ENCODE measurements at places on chromosomes 13 and 19. TPM values are rescaled to one million over a fixed set of nuclear protein-coding genes. Genes with fewer than 3 reads are reported as not detected.
A peak's percentile ranks its signal among the peaks of the same experiment; 100 is the strongest.

DNA sequence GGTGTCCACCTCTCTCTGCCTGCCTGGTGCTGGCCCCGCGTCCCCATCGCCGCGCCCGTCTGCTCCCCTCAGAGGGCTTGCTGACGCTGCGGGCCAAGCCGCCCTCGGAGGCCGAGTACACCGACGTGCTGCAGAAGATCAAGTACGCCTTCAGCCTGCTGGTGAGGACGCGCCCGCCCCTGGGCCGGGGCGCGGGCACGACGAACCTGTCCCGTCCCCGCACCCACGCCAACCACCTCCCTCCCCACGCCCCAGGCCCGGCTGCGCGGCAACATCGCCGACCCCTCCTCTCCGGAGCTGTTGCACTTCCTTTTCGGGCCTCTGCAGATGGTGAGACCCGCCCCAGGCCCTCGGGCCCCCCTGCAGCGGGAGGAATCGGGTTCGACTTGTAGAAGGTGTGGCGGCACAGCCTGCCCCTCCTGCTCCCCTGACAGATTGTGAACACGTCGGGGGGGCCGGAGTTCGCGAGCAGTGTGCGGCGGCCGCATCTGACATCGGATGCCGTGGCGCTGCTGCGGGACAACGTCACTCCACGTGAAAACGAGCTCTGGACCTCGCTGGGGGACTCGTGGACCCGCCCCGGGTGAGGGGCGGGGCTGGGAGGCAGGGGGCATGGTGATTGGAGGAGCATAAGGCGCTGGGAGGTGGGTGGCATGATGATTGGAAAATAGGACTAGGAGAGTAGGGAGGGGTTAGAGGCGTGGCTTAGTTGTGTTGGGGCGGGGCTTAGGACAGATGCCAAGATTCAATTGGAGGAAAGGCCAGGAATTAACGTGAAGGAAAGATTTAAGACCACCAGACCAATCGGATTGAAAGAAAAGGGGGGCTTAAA lies 6.6 kb downstream of the EPS8L1 start:
- H3K36me3 ChIP-seq, result peaks cover 4% of the 10 kb centered on the region
- H3K27me3 ChIP-seq, result peaks cover 59% of the 10 kb centered on the region
- peak; percentile 62 for DNase-seq
- H3K27ac ChIP-seq, result no peak overlapping the region

GRCh38 chr13:46496086-46496485 lies 56.9 kb upstream of the LRCH1 start:
- no peaks in the 10 kb centered on the region for H3K36me3 ChIP-seq
- no peaks in the 10 kb centered on the region for H3K27me3 ChIP-seq
- H3K27ac ChIP-seq, result no peak overlapping the region

DNA sequence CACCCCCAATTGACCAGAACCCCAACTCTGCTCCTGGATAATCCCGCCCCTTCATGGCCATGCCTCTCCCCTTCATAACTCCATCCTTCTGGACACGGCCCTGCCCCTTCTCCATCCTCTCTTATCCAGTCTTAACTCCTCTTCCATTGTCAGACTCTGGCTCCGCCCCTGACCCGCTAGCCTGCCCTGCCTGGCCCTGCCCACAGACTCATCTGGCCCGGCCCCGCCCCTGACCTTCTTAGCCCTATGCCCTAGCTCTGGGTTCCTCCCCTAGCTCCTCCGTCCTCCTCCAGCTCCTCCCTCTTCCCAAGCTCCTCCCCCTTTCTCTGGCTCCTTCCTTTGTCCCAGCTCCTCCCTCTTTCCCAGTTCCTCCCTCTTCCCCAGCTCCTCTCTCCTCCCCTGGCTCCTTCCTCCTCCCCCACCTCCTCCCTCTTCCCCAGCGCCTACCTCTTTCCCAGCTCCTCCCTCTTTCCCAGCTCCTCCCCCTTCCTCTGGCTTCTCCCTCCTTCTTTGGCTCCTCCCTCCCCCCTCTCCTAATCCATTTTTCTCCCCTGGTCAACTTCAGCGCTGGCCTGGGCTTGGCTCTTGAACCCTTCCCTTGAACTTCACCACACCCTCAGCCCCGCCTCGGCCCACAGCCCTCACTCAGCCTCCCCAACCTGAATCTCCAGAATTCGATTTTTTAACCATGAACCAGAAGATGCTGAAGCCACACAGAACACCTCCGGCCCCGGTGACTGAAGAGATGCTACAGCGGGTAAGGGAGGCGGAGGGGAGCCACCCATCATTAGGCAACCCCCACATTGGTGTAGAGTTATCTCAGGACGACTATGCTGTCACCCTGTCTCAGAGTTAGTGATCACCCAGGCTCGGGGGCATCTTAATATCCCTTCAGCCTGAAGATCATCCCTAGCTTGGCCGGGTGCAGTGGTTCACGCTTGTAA lies 9.2 kb upstream of the ZNF358 start:
- H3K4me1 ChIP-seq, result peaks cover 14% of the 10 kb centered on the region
- H3K27me3 ChIP-seq, result peaks cover 27% of the 10 kb centered on the region
- DNase-seq, result peak; percentile 77
- peak overlapping the region; percentile 61 for H3K4me3 ChIP-seq
- H3K27ac ChIP-seq, result no peak overlapping the region
- peaks cover under 1% of the 10 kb centered on the region for H3K36me3 ChIP-seq

- DNase-seq, result no peak
- no peak overlapping the region for H3K4me3 ChIP-seq
- peaks cover 10% of the 10 kb centered on the region for H3K4me1 ChIP-seq
- H3K36me3 ChIP-seq, result peaks cover 5% of the 10 kb centered on the region
- H3K27ac ChIP-seq, result no peak overlapping the region
Measured at GRCh38 chr19:17340871-17341357, 3.6 kb downstream of the GTPBP3 start.

DNA sequence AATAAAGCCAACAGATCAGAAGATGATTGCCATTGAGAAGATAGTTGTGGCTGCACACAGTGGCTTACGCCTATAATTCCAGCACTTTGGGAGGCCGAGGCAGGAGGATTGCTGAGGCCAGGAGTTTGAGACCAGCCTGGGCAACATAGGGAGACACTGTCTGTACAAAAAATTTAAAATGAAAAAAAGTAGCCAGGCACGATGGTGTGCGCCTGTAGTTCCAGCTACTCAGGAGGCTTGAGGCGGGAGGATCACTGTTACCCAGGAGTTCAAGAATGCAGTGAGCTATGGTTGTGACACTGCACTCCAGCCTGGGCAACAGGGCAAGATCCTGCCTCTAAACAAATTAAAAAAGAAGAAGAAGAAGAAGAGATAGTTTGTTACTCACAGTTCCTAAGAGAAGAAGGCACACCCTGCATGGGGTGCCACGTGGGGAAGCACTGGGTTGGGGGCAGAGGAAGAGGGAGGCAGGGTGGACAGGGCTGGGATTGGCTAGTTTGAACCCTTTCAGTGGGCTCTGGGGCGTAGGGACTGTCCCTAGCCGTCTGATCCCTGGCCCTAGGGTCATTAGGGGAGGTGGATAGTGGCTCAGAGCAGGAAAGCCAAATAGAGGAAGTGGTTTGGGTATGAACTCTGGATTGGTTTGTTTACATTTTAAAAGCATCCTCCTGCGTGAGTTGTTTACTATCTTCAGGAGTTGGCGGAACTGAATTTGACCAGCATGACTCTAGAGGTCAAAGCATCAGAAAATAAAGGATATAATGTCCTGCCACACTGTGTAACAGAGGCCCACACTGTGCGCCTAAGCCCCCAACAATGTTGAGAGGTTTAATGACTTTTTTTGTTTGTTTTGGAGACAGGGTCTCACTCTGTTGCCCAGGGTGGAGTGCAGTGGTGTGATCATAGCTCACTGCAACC lies 60.5 kb upstream of the MEDAG start:
- no peaks in the 10 kb centered on the region for H3K27me3 ChIP-seq
- no peak overlapping the region for H3K27ac ChIP-seq
- no peak for DNase-seq
- H3K36me3 ChIP-seq, result no peaks in the 10 kb centered on the region
- no peak overlapping the region for H3K4me3 ChIP-seq

- H3K4me3 ChIP-seq, result no peak overlapping the region
- H3K27me3 ChIP-seq, result no peaks in the 10 kb centered on the region
- DNase-seq, result no peak
- no peak overlapping the region for H3K27ac ChIP-seq
Measured at GRCh38 chr13:30266756-30267155, 40.6 kb downstream of the KATNAL1 start.

GRCh38 chr13:73825143-73825542 lies 309.1 kb downstream of the KLF12 start:
- H3K4me3 ChIP-seq, result no peak overlapping the region
- no peaks in the 10 kb centered on the region for H3K27me3 ChIP-seq
- no peak for DNase-seq
- H3K27ac ChIP-seq, result peak overlapping the region; percentile 29
- peaks cover 2% of the 10 kb centered on the region for H3K36me3 ChIP-seq
- H3K4me1 ChIP-seq, result peaks cover 39% of the 10 kb centered on the region

GRCh38 chr13:83824560-83824959 lies 57.7 kb downstream of the SLITRK1 start:
- H3K36me3 ChIP-seq, result no peaks in the 10 kb centered on the region
- H3K27ac ChIP-seq, result no peak overlapping the region
- no peaks in the 10 kb centered on the region for H3K27me3 ChIP-seq
- H3K4me3 ChIP-seq, result no peak overlapping the region
- H3K4me1 ChIP-seq, result no peaks in the 10 kb centered on the region
- no peak for DNase-seq

DNA sequence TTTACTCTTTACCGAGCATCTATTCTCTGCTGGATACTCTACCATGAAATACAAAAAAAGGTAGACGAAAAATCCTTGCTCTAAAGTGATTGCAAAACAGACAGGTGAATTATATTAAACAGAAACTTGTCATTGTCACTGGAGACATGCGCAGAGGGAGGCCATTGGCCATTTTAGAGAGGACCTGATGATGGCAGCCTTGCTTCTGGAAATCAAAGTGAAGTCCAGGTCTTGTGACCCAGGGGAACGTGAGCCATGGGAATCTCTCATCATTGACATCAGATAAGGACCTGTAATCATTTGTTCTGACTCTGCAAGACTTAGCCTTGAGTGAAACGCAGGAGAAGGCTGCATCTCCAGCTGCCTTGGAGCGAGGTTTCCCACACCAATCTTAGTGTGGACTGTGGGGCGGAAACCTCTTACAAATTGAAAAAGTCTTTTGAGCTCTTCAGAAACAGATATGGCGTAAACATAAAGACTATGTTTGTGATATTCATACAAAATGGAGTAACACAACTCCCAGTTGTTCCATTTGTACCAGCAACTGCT lies 16.8 kb upstream of the SLC46A3 start:
- DNase-seq, result no peak
- H3K4me1 ChIP-seq, result peaks cover 6% of the 10 kb centered on the region
- no peak overlapping the region for H3K27ac ChIP-seq
- no peak overlapping the region for H3K4me3 ChIP-seq
- no peaks in the 10 kb centered on the region for H3K36me3 ChIP-seq
- peaks cover 5% of the 10 kb centered on the region for H3K27me3 ChIP-seq

GRCh38 chr19:11659612-11660011 lies 62.3 kb downstream of the ZNF627 start:
- no peak for DNase-seq
- peaks cover 6% of the 10 kb centered on the region for H3K27me3 ChIP-seq
- H3K4me3 ChIP-seq, result no peak overlapping the region
- H3K36me3 ChIP-seq, result no peaks in the 10 kb centered on the region
- no peak overlapping the region for H3K27ac ChIP-seq
- no peaks in the 10 kb centered on the region for H3K4me1 ChIP-seq

GRCh38 chr13:74336546-74336945 lies 202.3 kb upstream of the KLF12 start:
- no peaks in the 10 kb centered on the region for H3K4me1 ChIP-seq
- no peak overlapping the region for H3K27ac ChIP-seq
- H3K36me3 ChIP-seq, result peaks cover 1% of the 10 kb centered on the region
- DNase-seq, result no peak
- H3K27me3 ChIP-seq, result no peaks in the 10 kb centered on the region
- H3K4me3 ChIP-seq, result no peak overlapping the region

DNA sequence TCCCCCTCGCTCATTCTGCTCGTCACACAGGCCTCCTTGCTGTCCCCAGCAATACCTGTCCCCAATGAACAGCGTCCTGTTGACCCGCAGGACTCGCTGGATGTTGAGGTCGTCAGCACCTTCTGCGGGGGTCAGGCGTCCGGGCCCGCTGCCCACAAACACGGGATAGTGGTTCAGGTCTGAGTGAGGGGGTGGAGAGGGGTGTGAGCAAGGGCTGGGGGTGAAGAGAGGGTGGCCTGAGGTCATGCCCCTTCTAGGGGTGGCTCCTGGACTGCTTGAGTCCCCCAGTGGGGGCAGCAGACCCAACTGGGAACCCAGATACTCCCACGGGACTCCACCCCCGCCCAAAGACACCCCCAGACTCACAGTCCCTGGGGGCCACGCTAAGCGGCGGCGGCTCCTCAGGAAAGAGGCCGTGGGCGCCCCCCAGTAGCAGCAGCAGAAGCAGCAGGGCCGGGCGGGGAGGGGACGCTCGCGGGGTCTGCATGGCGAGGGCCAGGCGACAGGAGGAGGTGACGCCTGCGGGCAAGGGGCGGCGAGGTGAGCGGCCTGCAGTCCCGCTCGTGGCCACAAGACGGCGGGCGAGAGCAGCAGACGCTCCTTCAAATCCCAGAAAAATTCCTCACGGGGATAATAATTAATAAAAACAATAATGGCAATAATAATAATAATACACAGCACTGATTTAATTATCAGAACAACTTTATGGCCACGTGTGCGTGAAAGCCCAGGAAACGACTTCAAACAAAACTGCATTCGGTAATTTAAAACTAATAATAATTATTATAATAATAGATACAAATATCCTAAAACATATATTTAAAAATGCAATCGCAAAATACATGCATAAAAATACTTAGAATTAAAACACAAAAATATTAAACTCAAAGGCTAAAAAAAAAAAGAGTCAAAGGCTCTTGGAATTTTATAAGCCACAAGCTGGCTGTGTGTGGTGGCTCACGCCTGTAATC lies 1.2 kb downstream of the SEMA6B start:
- H3K4me1 ChIP-seq, result no peaks in the 10 kb centered on the region
- peaks cover 1% of the 10 kb centered on the region for H3K27me3 ChIP-seq
- DNase-seq, result peak; percentile 52
- H3K36me3 ChIP-seq, result no peaks in the 10 kb centered on the region
- no peak overlapping the region for H3K27ac ChIP-seq
- H3K4me3 ChIP-seq, result no peak overlapping the region

GRCh38 chr19:9538183-9539058 lies at the start of gene ZNF426:
TSS of gene ZNF426 (minus strand) at chr19:9538645. CDS start at chr19:9536232, 2,413 bp downstream.
- H3K4me1 ChIP-seq, result peaks cover 12% of the 10 kb centered on the region
- H3K4me3 ChIP-seq, result peak within 1 kb of the TSS; percentile 96
- no peaks in the 10 kb centered on the region for H3K27me3 ChIP-seq
- peak; percentile 89 for DNase-seq
- H3K27ac ChIP-seq, result peak within 1 kb of the TSS; percentile 99

- H3K4me3 ChIP-seq, result peak overlapping the region; percentile 69
- peak overlapping the region; percentile 73 for H3K27ac ChIP-seq
- DNase-seq, result no peak
- H3K4me1 ChIP-seq, result peaks cover 87% of the 10 kb centered on the region
- no peaks in the 10 kb centered on the region for H3K27me3 ChIP-seq
Measured at GRCh38 chr13:97258801-97259200, 36.7 kb downstream of the MBNL2 start.

GRCh38 chr19:9406798-9407352 lies 28.5 kb downstream of the ZNF266 start:
- no peak overlapping the region for H3K27ac ChIP-seq
- peaks cover 20% of the 10 kb centered on the region for H3K4me1 ChIP-seq
- peak overlapping the region; percentile 73 for H3K4me3 ChIP-seq

- no peaks in the 10 kb centered on the region for H3K36me3 ChIP-seq
- H3K27ac ChIP-seq, result no peak overlapping the region
- peaks cover 6% of the 10 kb centered on the region for H3K4me1 ChIP-seq
- no peaks in the 10 kb centered on the region for H3K27me3 ChIP-seq
Measured at GRCh38 chr13:111359237-111359915, 38.9 kb downstream of the TEX29 start.

Gene PSG3
- not detected for total RNA-seq

Gene FBXO17
- not detected for total RNA-seq

Gene ZNF225
- 1.9 TPM for total RNA-seq

Gene ECSIT
- 35.7 TPM for total RNA-seq

Gene MAP1S
- total RNA-seq, result 69.9 TPM

Gene SIAH3
- total RNA-seq, result 0.25 TPM

Gene ZMYM5
- 23.6 TPM for total RNA-seq

Gene VSTM1
- not detected for total RNA-seq

Gene SULT2B1
- not detected for total RNA-seq

Gene KDELR1
- total RNA-seq, result 101 TPM

Measured in activated T-cell treated with anti-CD3 and anti-CD28 coated beads, Interleukin-2, amount 50 U/mL, for 72 hours (primary cell).